Fibroblast of skin of back (primary cell): ENCODE measurements at places on chromosomes 16 and 17.

GRCh38 chr16:79595231-79595641 is 5.3 kb downstream of the MAF start:
- DNase-seq = peak; percentile 42

DNA sequence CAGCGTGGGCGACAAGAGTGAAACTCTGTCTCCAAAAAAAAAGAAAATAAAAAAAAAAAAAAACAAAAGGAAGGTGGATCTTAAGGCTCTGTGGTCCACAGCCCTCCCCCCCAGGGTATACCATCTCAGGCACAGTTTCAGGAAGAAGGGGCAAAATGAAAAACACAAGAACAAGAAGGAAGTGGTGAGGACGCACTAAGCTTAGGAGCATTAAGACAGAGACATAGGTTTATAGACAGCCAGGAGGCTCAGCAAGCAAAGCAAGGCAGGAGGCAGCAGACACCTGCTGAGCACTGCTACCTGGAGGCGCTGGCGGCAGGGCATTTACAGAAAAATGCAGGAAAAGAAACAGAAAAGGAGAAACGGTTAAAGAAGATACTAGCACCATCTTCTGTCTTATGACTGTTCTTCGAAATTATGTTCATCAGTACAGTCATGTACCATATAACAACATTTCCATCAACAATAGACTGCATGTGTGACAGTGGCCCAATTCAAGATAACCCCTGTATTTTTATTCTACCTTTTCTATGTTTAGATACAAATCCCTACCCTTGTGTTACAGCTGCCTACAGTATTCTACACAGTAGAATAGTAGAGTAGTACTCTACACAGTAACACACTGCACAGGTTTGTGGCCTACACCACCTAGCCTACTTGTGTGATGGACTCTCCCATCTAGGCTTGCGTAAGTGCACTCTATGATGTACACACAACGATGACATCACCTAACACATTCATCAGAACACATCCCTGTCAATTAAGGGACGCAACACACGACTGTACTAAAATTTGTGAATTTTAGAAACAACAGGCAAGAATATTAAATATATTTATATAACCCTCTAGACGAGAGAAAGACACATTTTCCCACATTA is 62.5 kb downstream of the XPO6 start:
- DNase-seq = no peak

DNA sequence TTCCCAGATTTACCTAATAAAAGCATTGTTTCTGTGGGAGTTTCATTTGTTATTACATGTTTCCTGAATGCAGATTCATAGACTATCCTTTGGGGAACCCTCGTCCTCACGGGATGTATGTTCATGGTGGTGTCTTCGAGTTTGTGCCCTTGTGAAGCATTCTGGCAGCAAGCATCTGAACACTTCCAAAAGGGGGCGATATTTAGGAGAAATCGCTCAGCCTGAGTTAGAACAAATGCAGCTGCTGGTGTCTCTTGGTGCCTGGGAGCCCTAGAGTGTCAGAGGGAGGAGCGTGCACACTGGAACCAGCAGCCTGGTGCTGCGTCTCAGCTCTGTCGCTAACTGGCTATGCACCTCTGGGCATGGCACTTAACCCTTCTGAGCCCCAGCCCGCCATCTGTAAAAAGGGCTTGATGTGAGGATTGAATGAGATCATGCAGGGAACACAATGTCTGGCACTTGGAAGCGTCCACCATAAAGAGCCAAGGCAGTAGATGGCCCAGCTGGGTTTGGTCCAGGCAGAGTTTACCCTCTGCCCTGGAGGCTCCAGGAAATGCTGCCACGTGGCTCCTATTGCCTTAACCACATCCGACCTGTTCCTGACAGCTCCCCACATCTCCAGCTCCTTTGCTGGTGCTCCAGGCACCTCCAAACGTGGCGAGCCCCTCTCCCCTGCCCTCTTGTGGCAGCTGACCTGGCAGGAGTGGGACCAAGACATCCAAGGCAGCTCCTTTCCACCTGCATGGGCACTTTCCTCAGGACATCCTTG is 25.0 kb upstream of the C16orf78 start:
- DNase-seq = no peak

- no peak for DNase-seq
These were observed 650 bp downstream of the EPN3 start for GRCh38 chr17:50533185-50533584.

DNA sequence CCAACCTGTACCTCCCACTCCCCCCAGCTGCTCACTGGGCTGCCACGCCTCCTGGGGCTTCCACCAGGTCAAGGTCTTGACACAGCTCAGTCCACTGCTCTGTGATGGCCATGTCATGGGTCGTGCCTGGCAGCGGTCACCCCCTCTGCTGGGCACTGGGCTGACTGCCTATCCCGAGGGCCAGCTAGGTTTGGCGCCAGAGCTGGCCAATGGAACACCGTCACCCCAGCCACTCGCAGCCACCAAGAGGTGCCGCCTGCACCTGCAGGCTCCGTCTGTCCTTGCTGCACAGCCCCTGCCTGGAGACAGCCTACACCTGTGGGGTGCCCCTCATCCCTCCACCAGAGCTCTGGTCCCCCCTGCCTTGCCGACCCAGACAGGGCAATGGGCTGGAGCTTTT is 4.5 kb upstream of the RAB40C start:
- no peak for DNase-seq
